SIG-M5 (cell line): ENCODE measurements at places on chromosomes 5 and 9.

DNA sequence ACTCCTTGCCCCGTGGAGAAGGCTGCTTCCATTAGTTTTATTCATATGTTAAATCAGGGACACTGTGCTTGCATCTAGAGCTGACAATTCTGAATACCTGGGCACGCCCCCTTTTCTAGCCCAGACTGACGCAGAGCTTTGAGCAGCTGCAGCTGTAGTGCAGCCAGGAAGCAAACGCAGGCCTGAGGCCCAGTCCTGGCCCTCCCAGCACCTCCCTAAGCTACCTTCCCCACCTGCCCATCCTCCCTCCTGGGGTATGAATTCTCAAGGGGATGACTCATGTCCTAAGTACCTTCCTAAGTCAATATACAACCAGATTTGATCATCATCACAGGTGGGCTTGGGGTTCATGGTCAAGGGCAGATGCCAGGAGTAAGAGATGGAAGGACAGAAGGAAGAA, 3.5 kb downstream of the PHF19 start:
- DNase-seq, result no peak

GRCh38 chr5:33297760-33298216, 143.0 kb upstream of the TARS1 start:
- no peak for DNase-seq

DNA sequence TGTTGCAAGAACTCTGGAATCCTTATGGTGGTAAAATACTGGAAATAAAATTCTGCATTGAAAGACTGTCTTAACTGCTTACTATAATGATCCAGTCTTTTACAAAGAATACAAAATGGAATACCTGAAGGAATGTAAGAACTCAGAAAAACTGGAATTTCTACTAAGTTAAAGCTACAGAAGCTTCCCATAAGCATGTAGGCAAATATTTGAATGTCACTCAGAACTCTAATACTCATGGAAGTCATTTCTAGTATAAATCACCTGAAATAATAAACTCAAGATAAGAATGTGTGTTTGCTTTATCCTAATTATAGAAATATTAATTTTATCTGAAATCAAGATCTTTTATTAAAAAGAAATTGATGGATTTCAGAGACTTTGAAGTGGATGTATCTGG, 54.8 kb downstream of the FEM1C start:
- DNase-seq, result no peak

DNA sequence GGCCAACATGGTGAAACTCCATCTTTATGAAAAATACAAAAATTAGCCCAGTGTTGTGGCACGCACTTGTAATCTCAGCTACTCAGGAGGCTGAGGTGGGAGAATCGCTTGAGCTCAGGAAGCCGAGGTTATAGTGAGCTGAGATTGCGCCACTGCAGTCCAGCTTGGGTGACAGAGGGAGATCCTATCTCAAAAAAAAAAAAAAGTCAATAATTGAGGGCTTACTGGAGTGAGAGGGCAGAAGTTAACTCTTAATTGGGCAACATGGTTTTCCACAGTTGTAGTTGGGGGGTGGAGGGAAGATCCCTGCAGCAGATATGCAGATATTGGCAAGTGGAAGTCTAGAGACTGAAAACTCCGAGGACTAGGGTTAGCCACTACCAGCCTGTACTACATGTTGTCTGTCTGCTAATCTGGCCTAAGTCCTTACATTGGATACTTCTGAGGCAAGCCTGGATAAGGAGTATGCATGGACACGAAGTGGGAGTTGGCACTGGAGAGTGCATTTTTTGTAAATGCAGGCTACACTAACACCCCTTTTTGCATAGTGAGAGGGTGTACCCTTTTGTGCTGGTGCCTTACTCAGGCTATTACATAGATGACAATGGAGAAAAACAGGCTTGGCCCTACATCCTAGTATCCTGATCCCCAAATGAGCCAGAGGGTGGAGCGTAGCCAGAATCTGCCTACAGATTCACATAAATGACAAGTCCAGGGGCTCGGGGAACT, 89.0 kb upstream of the NIPBL start:
- no peak for DNase-seq

DNA sequence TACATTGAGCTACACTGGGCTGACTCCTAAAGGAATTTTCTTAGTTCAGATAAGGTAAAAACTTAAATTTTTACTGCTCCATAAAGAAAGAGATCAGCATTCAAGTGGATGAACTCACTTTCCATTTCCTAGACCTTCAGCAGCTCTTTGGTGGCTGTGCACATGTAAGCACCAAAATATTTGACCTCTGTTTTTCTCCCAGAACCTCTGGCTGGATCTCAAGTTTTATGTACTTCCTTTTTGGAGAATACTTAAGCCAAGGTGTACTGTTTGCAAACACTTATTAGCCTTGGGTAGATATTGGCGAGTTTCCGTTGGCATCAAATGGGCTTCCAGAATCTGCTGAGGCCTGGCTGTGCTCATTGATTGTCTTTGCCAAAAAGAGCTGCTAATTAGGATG, 10.3 kb downstream of the TNC start:
- DNase-seq, result no peak

- no peak for DNase-seq
These were observed 25.0 kb upstream of the CEP78 start for GRCh38 chr9:78210841-78211301.

- no peak for DNase-seq
These were observed 106.6 kb downstream of the DENND1A start for GRCh38 chr9:123823194-123823947.
